ENCODE measurements at places on chromosomes 3 and 15. TPM values are rescaled to one million over a fixed set of nuclear protein-coding genes. Genes with fewer than 3 reads are reported as not detected.

PRSS50 gene
- total RNA-seq = not detected

GPR27 gene
- total RNA-seq = not detected

GRCh38 chr3:32857921-32858320, 40.1 kb downstream of the TRIM71 start:
- no peak for DNase-seq

TOP2B gene
- 66.6 TPM for total RNA-seq

- DNase-seq = peak; percentile 81
These were observed 666 bp upstream of the FAM219B start for GRCh38 chr15:74907163-74907870.

DNA sequence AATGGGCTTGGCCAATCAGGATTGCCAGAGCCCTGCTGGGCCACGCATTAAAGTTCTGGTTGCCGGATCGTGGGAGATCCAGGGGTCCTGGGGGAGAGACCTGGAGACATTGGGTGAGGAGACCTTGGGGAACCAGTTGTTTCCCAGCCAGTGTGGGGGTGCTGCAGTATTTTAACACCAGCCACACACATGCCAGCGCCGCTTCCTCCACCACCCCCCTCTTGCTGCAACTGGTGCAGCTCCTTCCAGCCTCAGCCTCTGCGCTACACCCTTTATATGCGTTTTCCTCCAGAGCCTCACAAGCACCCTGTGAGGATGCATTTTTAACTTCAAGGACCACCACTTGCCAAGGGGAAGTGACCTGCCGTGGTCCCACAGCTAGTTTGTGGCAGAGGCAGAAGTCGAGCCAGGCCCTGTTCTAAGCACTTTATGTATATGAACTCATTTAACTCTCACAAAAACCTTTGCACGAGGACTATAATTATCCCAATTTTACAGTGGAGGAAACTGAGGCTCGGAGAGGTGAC, 29.4 kb upstream of the GRIP2 start:
- no peak for DNase-seq

- no peak for DNase-seq
These were observed 95.3 kb downstream of the TMCO5A start for GRCh38 chr15:38029736-38030135.

DNA sequence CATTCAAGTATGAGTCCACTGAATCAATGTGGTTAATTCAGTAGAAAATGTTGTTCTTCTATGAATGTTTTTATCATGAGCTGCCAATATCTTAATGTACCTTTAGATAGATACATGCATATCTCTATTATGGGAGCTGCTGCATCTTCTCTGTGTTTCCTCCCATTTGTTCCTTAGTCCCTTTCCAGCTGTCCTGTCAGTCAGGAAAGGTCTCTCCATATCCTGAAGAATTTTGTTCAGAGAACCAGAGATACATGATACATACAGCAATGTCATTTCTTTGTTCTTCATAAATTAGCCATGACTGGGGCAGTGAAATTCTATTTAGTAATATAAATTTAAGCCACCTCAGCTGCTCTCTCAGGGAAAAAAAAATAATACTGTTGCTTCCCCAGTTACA, 103.7 kb downstream of the P3H2 start:
- DNase-seq = no peak

DNA sequence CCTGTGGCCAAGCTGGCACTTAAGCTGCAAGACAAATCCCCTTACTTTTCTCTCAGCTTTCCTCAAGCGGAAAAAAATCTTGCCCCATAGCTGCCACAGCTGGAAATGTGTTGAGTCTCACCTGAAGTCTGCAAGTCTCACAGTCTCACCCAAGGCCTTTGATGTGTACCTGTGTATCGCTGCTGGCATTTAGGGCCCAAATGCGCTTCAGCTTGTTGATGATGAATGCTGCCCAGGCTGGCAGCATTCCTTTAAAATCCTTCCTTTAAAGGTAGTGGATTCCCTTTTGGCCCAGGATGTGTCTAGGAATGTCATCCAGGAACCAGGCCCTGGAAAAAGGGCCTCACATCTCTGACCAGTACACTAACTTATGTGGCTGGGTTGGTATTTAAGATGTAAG, 7.0 kb downstream of the OR5K4 start:
- DNase-seq = no peak

- no peak for DNase-seq
These were observed 348.4 kb downstream of the EPHB1 start for GRCh38 chr3:135143474-135143873.

DNA sequence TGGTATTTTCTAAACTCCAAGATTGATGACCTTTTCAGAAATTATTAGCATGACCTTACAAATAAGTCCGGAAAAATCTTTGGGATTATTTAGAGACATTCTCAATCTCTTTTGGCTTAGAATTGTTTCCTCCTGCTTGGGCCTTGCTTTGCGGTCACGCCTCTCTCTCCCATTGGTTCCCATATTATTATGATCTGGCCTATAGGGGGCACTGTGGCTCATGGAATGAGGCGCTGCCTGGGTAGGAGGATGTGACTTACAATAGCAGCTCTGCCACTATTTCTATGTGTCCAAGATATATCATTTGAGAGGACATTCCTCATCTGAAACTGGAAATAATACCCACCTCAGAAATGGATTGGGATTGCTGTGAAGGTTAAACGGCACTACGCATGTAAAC, 464.9 kb downstream of the MFSD1 start:
- no peak for DNase-seq

DNA sequence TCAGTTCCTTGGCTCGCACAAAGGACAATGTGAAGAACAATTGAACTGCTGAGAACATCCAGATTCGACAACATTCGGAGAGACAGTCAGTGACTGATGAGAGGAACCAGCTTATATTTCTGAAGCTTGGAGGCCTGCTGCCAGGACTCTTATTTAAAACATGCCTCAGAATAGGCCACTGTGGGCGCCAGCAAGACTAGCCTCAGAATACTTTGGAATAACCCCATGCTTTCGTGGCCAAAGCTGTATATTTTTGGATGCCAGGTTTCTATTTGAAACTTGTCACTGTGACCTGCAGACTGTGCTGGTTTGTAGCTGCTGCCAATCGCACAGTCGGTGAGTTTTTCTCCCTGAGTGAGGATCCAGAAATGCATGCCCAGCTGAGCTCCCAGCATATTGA, 129.9 kb upstream of the UBE3A start:
- no peak for DNase-seq

GABRR3 gene
- not detected for total RNA-seq

TTLL13 gene
- total RNA-seq = under 0.01 TPM

DNA sequence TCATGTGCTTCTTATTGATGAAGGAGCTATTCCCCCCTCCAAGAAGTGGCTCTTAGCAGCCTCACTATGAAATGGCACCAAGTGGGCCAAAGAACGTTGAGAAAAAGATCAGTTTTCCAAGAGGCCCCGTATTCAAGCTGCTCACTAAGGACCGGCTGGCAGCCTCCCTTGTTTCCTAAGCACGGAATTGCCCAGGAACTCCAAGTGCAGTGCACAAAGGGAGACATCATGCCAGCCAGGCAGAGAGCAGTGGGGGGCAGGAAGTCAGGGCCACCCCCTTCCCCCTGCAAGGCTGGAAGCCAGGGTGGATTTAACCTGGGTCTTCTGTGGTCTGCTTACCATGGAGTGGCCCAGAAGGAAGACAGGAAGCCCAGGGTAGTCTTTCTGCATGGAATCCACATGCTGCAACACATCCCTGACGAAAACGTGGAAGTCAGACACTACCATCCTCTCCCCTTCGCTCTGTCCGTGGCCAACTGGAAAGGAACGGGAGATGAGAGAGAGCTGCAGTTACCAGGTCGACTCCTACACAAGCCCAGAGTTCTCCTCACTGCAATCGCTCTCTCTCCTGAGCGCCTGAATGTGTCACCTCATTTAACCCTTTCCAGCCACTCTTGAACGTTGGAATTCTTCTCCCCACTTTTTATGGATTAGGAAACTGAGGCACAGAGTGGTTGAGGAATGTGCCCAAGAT, 49.5 kb downstream of the ABTB1 start:
- DNase-seq = no peak

GOLGA8R gene
- 3.3 TPM for total RNA-seq

CLDN18 gene
- not detected for total RNA-seq

DNA sequence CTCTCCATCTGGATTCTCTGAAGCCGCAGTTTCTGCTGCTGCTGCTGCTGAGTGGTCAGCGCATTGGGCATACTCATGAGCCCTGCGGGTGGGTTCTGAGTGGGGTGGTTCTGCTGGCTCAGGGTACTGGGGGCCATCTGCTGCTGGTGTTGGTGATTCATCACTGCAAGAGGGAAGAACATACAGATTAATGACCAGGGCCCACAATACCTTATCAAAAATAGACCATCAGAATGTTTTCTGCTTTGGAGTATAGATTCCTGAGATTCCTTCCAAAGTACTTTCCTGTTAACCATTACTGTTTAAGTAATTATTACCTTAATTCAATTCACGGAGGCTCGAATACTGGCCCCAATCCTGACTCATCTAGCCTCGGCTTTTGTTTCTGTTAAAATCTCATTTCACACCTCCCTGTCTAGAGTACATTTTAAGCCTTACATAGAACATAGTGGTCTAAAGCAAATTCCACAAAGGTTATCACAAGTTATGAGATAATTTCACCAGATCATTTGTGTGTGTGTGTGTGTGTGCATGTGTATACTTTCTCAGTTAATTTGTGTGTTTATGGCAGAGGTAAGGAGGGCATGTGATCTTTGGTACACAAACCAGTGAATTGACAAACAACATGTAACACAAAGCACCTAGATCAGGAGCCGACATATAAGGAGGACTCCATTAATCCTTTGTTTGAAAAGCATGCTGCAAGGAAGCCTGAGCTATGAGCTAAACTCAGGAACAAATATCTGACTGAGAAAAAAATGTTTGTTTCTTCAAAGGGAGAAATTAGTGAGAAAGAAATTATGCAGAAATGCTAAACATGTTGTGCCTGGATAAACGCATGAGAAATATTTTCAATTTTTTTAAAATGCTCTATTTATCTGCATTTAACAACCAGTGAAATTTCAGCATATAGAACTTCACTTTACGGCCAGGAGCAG, 68.1 kb downstream of the TM4SF4 start:
- DNase-seq = no peak

- no peak for DNase-seq
These were observed 8.6 kb upstream of the ARNT2 start for GRCh38 chr15:80395616-80396015.

GRCh38 chr3:169591159-169591951, 72.2 kb downstream of the MECOM start:
- DNase-seq = no peak

- DNase-seq = no peak
These were observed 65.0 kb downstream of the FRMD4B start for GRCh38 chr3:69320871-69321271.

EPHB1 gene
- 0.36 TPM for total RNA-seq

DNA sequence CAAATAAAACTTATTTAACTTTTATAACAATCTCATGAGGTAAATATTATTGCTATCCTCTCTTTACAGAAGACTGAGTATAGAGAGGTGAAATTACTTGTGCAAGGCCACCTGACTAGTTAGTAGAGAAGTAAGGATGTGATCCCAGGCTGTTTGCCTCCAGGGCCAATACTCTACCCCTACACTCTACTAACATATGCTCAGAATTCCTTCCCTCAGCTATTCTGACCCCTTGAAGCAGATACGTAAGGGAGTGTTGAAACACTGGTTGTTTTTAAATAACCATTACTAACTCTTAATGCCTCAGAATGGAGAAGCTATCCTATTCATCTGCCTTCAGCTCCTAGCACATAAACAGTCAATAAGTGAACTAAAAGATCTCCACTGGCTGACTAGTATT, 24.1 kb downstream of the CSTA start:
- no peak for DNase-seq

DPPA2 gene
- total RNA-seq = not detected

PTPRG gene
- total RNA-seq = 148 TPM

GABRB3 gene
- under 0.01 TPM for total RNA-seq

DNA sequence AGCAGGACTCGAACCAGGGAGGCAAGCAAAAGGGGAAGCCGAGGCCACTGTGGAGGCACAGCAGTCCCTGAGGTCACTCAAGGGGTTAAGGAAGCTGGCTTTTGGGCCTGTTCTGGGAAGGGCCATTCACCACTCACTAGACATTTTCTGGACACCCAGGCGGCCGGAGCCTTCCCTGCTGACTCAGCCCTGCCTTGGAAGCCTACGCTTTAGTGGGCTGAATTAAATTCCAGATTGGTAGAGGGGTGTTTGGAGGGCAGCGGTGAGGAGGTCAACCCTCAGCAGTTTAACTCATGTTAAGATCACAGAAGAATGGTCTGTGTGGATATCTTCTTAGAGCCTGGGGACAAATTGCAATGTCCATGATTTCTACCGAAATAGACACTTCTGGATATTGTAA, 152.8 kb downstream of the GABRG3 start:
- no peak for DNase-seq

NUP210 gene
- under 0.01 TPM for total RNA-seq

- peak; percentile 4 for DNase-seq
These were observed at the start of gene CD86 for GRCh38 chr3:122055215-122055614. Gene CD86, plus strand, starts transcription at chr3:122055362. Its CDS starts 128 bp downstream, at chr3:122055490.

DNA sequence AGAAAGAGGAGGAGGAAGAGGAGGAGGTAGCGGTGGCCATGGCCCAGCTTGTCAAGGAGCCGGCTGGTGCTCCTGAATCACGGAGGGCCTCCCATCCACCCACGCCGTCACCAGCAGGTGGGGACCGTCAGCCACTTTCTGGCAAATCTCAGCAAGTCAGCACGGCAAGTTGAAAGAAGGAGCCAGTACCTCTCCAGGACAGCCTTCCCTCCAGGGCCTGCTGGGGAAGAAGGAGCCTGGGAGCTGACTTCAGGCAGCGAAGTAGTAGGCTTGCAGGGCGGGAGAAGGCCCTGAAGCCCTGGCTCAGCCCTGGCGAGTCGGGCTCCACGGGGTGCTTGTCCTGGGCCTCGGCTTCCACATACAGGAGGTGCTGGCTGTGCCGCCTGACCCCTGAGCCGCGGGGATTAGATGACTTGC, 99.2 kb upstream of the TRPM1 start:
- peak; percentile 85 for DNase-seq

PLSCR2 gene
- not detected for total RNA-seq

DNA sequence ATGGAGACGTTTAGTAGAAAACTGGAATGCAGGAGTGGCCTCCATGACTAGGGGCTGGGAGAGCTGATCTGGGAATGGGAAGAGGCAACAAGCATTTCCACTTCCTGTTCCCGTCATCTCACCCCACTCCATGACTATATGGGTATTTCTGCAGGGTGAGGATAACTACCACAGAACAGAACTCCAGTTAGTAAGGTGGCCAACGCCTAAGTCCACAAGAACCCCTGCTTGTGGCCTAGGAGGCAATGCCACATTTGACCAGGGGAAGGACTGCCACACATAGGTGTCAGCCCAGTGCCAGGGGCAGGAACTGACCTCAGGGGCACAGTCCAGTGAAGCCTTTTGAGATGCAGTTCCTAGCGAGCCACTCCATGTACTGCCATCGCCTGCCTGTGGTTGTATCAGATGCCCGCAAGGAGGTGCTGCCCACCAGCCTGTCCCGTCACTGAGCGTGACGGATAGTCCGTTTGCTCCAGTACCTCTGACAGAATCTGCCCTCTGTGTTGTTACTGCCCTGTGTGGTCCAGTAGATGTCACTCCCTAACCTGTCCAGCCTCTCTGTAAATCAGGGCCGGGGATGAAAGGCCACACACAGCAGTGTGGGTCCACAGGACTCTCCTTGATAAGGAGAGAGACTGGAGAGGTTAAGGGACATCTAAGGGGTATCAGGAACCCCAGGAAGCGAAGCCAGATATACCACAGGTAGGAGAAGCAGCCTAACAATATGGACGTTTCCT, 3.5 kb upstream of the MTFMT start:
- DNase-seq = peak; percentile 83

- no peak for DNase-seq
These were observed 29.2 kb upstream of the TPRG1 start for GRCh38 chr3:189142527-189142926.
